ENCODE measurements at places on chromosomes 16 and 17. TPM values are rescaled to one million over a fixed set of nuclear protein-coding genes. Genes with fewer than 3 reads are reported as not detected.

Gene CCDC200
- 0.16 TPM for total RNA-seq

Gene OTOP3
- not detected for total RNA-seq

Gene ZFPM1
- 1.9 TPM for total RNA-seq

Gene PDE6G
- not detected for total RNA-seq

Gene LITAFD
- total RNA-seq: not detected

Gene SLFN14
- not detected for total RNA-seq

Gene KRT36
- not detected for total RNA-seq

Gene FOXN1
- total RNA-seq: not detected

Gene TNRC6A
- total RNA-seq: 37.4 TPM

Gene MEAK7
- 12.1 TPM for total RNA-seq

Gene SLC35G3
- not detected for total RNA-seq

Gene SLC25A10
- total RNA-seq: 2.7 TPM

Gene TIGD7
- total RNA-seq: 4.4 TPM

Gene ALOXE3
- total RNA-seq: not detected

Gene KIF22
- 14.3 TPM for total RNA-seq

Gene C1QTNF8
- total RNA-seq: not detected

Gene RAMP2
- not detected for total RNA-seq

Gene CRISPLD2
- total RNA-seq: 3.1 TPM

Gene KRTAP4-3
- total RNA-seq: not detected

Gene CHRNB1
- total RNA-seq: 10.1 TPM

Gene ZNF668
- total RNA-seq: 5.2 TPM

Gene ALOX12
- 0.09 TPM for total RNA-seq

Gene FOXJ1
- not detected for total RNA-seq

Gene SLFN12
- total RNA-seq: 16.7 TPM

Gene MT1G
- not detected for total RNA-seq

Gene HCRT
- not detected for total RNA-seq

Gene DNAH2
- 0.16 TPM for total RNA-seq

Gene TUBG2
- total RNA-seq: 8.8 TPM

Gene UTP4
- total RNA-seq: 10.6 TPM

Gene KRTAP9-8
- total RNA-seq: not detected

Gene AOC2
- total RNA-seq: 0.32 TPM

Gene SBK1
- total RNA-seq: not detected

Gene AOC3
- 1.9 TPM for total RNA-seq

Gene CALCOCO2
- 42.1 TPM for total RNA-seq

Gene ZNF750
- total RNA-seq: 0.09 TPM

Gene KIF19
- not detected for total RNA-seq

Gene ITGAE
- total RNA-seq: 25.2 TPM

Gene CCDC40
- 3.5 TPM for total RNA-seq

Gene OTOP2
- total RNA-seq: not detected

Gene TNS4
- not detected for total RNA-seq

Gene PYDC1
- not detected for total RNA-seq

Gene DNAI2
- total RNA-seq: not detected

Gene BAIAP2
- 28.5 TPM for total RNA-seq

Gene PIGS
- total RNA-seq: 49.2 TPM

Gene PROCA1
- 1.6 TPM for total RNA-seq

Gene GALR2
- not detected for total RNA-seq

Gene DPEP1
- 0.26 TPM for total RNA-seq

Gene TM4SF5
- not detected for total RNA-seq

Gene BAIAP3
- 0.32 TPM for total RNA-seq

Gene WFIKKN1
- 0.09 TPM for total RNA-seq

Gene CCDC144A
- 7.9 TPM for total RNA-seq

Gene SLC5A11
- not detected for total RNA-seq

Measured in bronchial smooth muscle cell (primary cell).